ENCODE measurements at places on chromosomes 3 and 15. TPM values are rescaled to one million over a fixed set of nuclear protein-coding genes. Genes with fewer than 3 reads are reported as not detected.

DNA sequence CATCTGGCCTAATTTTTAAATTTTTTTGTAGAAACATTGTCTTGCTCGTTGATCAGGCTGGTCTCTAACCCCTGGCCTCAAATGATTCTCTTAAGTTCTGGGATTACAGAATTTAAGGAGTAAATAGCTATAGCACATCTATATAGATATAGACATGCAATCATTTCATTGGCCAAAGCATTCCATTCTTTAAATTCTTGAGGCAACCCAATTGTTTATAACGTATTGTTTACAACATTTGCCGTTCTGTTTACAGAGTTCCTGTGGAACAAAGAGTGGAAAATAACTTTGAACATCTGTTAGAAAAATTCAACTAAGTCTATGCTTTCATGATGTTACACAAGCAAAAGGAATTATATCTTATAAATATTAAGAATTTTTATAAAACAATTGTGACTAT is 205.2 kb upstream of the ROBO2 start:
- no peak for DNase-seq

- no peak for DNase-seq
Observed at GRCh38 chr3:196617256-196617655, 22.2 kb upstream of the NRROS start.

DNA sequence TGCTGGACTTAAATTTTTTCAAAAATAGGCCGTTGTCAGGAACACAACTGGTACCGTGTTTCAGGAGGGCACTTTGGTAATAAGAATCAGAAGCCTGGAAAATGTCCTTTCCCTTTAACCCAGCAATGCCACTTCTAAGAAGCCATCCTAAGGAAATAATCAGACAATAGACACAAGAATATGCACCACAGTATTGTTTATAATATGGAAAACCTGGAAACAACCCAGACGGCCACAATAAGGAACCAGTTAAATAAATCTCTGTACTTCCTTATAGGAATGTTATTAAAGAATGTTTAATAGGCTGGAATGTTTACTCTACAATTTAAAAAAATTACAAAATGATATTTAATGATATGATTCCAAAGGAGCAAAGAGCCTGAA is 30.4 kb upstream of the ATP1B3 start:
- DNase-seq, result no peak

GRCh38 chr15:68315495-68316031 is 38.0 kb downstream of the FEM1B start:
- DNase-seq, result no peak

GRCh38 chr3:98906230-98906629 is 4.7 kb upstream of the DCBLD2 start:
- DNase-seq, result no peak

IGSF11 gene
- total RNA-seq, result 0.09 TPM

FBXO40 gene
- total RNA-seq, result not detected

CEP97 gene
- total RNA-seq, result 18.1 TPM

Data from activated CD4-positive, alpha-beta T cell treated with anti-CD3 and anti-CD28 coated beads for 36 hours (primary cell).